ENCODE measurements at places on chromosomes 6 and 20. TPM values are rescaled to one million over a fixed set of nuclear protein-coding genes. Genes with fewer than 3 reads are reported as not detected.

DNA sequence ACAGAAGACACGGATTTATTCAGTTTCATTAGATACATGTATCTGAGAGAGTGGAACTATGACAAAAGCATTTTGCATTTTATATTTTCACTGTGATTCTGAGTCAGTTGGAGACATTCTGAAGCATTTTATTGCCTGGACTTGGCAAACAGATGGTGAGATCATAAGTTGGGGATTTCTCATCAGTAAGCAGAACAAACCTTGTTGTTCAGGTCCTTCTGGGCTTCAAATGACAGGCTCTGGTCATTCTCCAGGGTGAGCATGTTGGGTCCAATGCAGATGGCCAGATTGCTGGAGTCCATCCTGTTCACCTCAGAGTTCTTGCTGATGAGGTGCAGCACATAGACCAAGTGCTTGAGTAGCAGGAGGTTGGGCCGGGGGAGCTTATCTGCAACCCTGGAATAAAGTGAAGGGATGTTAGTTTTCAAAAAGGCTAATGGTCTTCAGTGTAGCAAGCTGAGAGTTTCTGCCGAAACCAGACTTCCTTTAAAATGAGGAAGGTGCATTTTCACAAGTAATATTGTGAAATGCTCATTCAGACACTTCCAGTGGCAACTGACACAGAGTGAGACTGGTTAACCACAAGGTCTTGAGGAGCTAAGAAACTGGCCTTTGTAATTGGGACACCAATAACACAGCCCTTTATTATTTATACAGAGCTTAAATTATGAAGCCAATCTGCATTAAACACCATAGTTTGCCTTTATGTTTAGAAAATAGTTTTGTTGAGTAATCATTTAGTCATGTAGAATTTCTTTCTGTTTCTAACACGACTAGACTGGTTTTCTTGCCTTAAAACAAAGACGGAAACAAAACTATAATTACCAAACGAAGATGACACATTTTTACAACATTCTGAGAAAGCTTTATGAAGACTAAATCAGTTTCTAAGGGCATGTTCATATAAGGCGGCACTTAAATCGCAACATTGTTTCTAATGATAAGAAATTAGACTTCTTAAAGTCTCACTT lies 5.6 kb downstream of the TAGAP start:
- DNase-seq: no peak

- DNase-seq: no peak
Measured at GRCh38 chr20:4681401-4681800, 40.3 kb upstream of the PRND start.

DNA sequence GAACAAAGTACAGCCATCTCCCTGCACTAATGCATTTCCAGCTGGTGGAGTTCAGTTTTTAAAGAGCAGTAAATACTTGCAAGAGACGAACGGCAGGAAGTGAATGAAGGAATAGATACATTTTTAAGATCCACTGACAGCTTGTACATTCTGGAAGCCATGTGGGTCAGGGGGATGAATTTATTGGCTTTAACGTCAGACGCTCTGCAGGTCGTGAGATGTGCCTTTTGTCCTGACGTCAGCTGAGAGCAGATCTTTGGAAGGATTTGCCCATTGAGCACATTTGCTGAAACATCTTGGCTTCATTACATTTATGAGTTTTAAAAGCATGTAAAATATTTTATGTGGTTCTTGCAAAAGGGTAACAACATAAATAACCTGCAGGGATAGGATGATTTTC lies 29.5 kb upstream of the SALL4 start:
- no peak for DNase-seq

DNA sequence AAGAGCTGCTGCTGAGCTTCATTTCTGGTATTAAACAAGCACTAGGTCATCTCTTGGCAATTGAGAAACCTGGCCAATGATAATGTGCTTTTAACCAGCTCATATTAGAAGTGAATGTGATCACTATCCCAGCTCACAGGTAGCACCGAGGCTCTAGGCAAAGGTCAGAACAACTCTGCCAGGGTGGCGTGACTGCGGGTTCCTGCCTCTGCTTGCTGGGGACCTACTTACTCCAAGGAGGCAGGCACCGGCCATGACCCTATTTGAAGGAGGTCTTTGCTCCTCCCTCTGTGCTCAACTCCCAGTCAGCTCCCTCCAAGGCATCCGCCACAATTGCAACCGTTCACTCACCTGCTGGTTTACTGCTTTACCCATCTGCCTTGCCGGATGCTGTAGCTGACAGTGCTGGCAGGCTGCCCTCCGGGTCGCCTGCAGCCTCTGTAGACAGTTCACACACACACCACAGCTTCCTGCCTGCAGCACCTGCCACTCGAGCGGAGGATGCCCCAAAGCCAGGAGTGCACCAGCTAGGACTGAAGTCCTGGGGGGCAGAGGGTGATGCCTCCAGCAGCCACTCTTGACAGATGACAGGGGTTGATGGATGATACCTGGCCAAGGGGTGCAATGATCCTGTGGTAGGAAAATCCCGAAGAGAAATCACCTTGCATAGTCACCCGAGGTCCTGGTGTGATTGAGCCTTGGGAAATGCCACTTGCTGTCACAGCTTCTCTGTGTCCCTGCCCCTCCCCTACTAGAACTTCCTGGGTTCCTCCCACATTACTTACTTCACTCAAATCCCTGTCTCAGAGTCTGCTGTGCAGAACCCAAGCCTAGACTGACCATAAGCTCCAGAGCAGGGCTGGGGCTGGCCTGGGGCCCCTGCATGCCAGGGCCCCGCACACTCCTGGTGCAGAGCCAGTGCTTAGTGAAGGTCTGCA lies 8.8 kb upstream of the VSX1 start:
- DNase-seq: peak; percentile 49

QKI gene
- 31.8 TPM for total RNA-seq

Measured in left colon (tissue), 2 donors.